ENCODE measurements at places on chromosomes 5 and 9.

GRCh38 chr5:93193431-93194347 is 387.3 kb downstream of the NR2F1-AS1 start:
- no peak for DNase-seq

GRCh38 chr9:98108531-98109031 is 10.4 kb downstream of the TRIM14 start:
- DNase-seq: no peak

- DNase-seq: no peak
Measured at GRCh38 chr9:108756746-108757490, 98.9 kb downstream of the ACTL7B start.

DNA sequence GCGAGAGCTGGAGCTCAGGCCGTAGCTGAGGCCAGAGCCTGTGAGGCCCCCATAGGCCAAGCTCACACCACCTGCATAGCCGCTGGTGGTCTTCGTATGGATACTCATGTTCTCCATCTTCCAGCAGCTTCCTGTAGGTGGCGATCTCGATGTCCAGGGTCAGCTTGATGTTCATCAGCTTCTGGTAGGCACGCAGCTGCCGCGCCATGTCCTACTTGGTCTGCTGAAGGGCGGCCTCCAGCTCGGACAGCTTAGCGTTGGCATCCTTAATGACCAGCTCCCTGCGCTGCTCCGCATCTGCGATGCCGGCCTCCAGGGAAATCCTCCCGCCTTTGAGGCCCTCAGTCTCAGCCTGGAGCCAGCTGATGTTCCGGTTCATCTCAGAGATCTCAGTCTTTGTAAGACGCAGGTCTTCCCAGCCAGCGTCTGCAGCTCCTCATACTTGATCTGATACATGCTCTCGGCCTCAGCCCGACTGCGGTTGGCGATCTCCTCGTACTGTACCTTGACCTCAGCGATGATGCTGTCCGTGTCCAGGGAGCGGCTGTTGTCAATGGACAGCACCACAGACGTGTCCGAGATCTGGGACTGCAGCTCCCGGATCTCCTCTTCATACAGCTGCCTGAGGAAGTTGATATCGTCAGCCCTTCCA is 172.1 kb downstream of the PPP2R2B start:
- no peak for DNase-seq

DNA sequence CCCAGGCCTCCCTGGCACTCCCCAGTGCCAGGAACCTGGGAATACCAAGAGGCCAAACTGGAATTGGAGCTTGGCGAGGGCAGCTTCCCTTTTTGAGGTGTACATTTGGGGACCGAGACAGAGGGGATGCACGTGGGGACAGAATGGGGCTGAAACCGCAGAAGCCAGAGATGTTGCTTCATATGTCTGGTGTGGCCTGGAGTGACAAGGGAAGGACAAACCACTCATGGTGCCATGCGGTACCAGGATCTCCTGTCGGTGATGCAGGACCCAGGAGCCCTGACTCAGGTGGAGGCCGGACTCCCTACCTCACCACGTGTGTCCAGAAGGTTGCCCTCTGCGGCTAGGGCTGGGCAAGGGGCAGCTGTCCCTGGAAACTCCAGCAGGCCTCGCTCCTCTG is 4.0 kb upstream of the CSF2 start:
- DNase-seq: no peak

DNA sequence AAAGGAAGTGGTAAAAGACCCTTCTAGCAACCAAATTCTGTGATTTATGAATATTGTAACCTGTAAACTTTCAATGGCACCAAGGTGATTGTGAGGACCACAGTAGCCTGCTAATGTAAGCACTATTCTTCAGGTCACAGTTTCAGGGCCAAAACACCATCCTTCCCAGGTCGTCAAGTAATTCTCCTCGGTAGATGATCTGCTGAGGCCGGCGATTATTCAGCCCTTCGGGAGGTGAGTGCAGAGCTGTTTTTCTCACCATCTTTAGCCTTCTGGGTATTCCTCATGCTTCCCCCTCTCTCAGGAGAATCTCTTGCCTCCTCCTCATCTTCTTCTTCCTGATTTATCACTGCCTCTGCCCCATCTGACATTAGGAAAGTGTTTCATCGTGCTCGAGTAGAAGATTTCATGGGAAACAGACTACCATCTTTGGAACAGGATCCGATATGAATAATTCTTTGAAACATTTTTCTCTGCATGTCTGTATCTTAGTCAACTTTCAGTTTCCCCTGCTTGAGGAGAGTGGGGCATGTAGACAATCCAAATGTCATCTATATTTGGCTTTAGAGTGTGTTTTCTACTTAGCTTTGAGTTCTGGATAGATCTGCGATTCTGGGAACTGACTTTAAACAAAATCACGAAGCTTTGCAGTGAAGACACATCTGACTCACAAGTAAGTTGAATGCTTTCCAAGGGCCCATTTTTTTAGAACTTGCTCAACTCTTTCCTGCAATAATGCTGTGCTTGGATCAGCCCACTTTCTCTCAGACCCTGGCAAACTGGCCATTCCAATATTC is 173.9 kb downstream of the AOPEP start:
- DNase-seq: no peak

DNA sequence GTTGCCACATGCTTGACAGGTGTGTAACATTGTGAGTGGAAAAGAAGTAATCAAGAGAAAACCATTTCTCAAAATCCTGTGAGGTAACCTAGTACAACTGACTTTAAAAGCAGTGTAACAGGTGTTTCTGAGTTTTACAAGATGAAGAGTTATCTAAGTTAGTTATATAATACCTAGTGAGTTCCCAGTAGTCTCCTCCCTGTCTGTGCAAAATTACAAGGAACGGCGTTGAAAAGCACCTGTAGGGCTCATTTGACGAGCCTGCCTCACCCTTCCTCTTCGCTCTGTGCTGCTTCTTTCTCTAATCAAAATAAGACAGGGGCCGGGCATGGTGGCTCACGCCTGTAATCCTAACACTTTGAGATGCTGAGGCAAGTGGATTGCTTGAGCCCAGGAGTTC is 132.9 kb upstream of the SLC30A5 start:
- DNase-seq: no peak

DNA sequence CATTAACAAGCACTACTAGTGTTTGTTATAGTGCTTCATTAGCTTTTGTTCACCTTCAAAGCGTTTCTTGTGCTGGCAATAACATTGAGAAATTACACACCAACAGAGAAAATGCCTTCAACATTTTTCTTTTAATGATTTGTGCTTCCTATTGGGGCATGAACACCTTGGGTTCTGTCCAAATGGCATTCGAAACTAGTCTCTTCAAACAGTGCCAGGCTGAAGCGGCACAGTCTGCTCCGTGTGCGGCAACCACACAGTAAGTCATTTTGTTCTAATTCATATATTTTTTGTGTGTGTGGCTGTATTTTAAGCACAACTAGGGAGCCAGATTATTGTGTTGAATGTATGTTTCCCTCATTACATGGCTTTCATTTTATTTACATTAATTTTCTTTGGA is 414.7 kb upstream of the SGCD start:
- no peak for DNase-seq

DNA sequence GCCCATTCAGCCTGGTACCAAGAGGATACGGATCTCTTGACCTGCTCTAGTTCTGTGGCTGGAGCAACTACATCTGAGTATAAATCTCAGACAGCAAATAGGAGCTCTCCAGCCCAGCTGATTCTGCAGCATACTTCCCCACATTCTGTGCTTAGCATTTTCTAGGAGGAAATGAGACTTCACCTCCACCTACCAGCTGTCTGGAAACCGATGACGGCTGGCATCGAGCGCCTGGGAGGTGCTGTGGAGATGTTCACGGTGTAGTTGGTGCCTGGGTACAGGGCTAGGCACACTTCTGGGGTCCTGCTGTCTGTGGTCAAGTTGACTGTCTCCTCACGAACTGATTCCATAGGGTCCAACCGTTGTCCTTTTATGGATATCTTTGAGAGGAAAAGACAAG is 63.6 kb downstream of the SUSD1 start:
- DNase-seq: no peak

GRCh38 chr5:122297587-122298298 is 14.3 kb upstream of the SNCAIP start:
- no peak for DNase-seq

DNA sequence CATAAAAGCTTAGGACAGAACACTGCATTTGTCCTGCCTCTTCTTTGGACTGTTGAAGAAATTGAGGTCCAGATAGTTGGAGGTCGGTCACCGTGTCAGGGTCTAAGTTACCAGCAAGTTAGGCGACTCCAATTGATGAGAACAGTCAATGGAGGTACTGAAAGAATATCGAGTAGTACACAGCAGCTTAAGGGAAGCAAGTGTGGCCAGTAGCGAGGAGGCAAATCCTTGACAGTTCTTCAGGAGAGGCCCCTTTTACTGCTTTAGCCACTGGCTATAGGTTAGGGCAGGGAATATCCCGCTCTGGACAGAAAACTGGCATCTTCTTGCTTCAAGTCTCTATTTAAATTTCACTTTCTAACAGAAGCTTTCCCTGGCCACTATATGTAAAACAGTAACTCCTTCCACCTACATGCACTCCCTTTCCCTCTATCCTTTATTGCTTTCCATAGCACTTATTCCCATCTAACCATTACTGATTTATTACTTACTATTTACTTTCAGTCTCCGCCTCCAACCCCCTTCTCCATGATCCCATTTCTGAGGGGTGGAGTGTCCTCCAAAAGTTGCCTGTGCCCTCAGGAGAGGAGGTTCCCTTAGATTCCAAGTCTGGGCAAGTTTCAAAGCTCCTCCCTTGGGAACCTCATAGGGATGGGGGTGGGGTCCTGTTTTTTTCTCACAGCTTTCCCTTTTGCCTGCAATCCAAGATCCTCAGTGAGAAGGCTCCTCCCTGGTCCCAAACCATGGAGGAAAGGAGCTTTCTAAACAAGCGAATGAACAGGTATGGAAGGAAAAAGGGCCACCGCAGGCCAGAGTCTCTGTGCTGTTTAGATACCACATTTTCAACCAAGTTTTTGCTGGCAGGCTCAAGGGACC is 4.1 kb upstream of the PRDM6 start:
- no peak for DNase-seq

GRCh38 chr9:69427286-69427685 is 102.3 kb downstream of the ENTREP1 start:
- DNase-seq: no peak

- no peak for DNase-seq
Measured at GRCh38 chr5:65299861-65300260, 181.9 kb downstream of the ADAMTS6 start.

Measured in NCI-H2227 treated with DMSO at 0.1 percent for 48 hours (cell line).